ENCODE measurements at places on chromosomes 4 and X. TPM values are rescaled to one million over a fixed set of nuclear protein-coding genes. Genes with fewer than 3 reads are reported as not detected.

ZNF518B gene
- 59.3 TPM for total RNA-seq

CNKSR2 gene
- total RNA-seq = 10.3 TPM

GDPD2 gene
- total RNA-seq = 1.6 TPM

OTUD6A gene
- total RNA-seq = not detected

HMGN5 gene
- 1.5 TPM for total RNA-seq

SHROOM3 gene
- total RNA-seq = 58.8 TPM

GLRA3 gene
- total RNA-seq = 0.08 TPM

BEX5 gene
- 7.4 TPM for total RNA-seq

DNA sequence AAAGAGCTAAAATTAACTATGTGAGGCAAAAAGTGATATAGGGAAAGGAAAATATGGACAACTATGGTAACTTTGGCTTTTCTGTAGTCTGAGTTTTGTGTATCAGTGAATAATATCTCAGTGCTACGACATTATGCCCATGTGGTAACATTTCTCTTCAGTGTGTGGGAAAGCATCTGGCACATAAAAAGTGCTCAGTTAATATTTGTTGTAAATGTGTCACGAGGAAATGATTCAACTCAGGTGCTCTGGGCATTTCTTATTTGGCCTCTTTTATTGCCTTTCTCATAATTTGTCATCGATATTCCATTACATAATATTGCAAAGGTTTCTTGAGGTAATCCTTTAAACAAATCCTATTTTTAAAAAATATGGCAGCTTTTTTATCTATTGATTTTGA lies 17.6 kb downstream of the OFD1 start:
- no peak for DNase-seq
- no peaks in the 10 kb centered on the region for H3K27me3 ChIP-seq
- H3K4me3 ChIP-seq = no peak overlapping the region
- no peak overlapping the region for H3K27ac ChIP-seq
- H3K4me1 ChIP-seq = no peaks in the 10 kb centered on the region
- no peaks in the 10 kb centered on the region for H3K36me3 ChIP-seq

DNA sequence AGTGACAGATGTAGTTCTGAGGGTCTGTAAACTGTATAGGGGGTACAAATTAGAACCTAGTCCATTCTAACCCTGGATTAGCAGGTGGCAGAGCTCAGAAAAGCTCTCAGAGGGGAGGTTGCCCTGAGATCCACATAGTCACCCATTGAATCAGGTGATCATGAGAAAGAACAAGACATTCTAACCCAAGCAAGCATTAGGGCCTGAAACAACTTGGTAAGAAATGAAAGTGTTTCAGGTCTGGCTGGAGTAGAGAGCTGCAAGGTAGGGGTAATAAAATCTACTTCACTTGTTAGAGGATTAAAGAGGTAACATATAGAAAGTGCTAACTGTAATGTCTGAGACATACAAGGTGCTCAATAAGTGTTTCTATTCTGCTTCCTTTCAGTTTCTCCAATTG lies 8.8 kb upstream of the BMP2K start:
- DNase-seq = no peak
- no peak overlapping the region for H3K4me3 ChIP-seq
- H3K4me1 ChIP-seq = no peaks in the 10 kb centered on the region
- no peaks in the 10 kb centered on the region for H3K27me3 ChIP-seq

DNA sequence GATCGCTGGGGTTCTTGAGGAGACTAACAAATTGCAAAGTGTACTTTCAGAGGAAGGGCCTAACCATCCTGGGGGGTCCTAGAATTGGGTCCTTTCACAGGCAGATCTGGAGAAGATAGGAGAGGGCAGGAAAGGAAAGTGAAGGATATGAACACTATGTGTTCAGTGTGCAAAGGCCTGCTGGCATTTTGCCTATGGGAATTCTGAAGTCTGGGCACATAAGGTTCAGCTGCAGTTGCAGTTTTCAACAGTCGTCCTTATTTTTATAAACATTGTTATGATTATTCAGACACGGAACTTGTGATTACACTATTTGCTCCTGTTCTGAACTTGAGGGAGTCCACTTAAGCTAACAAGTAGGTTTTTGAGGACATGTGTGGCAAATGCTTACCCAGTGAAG lies 1.3 kb upstream of the SLC25A5 start:
- DNase-seq = no peak
- no peak overlapping the region for H3K4me3 ChIP-seq
- no peaks in the 10 kb centered on the region for H3K27me3 ChIP-seq
- H3K36me3 ChIP-seq = no peaks in the 10 kb centered on the region

- H3K4me3 ChIP-seq = no peak overlapping the region
- H3K36me3 ChIP-seq = no peaks in the 10 kb centered on the region
- H3K27ac ChIP-seq = no peak overlapping the region
- H3K4me1 ChIP-seq = peaks cover 3% of the 10 kb centered on the region
Measured at GRCh38 chr4:1285151-1285789, 4.4 kb upstream of the MAEA start.

GRCh38 chr4:113835005-113835404 lies 73.5 kb upstream of the CAMK2D start:
- no peaks in the 10 kb centered on the region for H3K4me1 ChIP-seq
- no peaks in the 10 kb centered on the region for H3K27me3 ChIP-seq
- H3K27ac ChIP-seq = no peak overlapping the region
- H3K4me3 ChIP-seq = no peak overlapping the region

DNA sequence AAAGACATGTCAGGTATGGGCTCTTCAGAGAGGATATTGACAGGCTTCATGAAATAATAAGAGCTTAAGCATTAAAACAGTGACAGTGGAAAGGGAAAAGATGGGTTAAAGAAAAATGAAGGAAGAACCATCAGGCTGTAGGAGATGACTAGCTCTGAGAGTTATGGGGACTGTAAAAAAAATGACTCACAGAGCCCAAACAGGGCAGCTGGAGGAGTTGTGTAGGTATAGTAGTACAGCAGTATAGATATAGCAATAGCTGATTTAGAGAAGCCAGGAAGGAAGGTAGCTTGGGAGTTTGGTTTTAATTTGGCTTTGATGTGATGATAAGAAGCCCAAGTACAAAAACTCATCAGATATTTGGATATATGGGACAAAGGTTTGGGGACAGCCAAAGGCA lies 66.6 kb downstream of the FREM3 start:
- H3K27ac ChIP-seq = no peak overlapping the region
- DNase-seq = no peak
- H3K4me1 ChIP-seq = no peaks in the 10 kb centered on the region
- H3K36me3 ChIP-seq = no peaks in the 10 kb centered on the region
- H3K4me3 ChIP-seq = no peak overlapping the region

- no peak overlapping the region for H3K4me3 ChIP-seq
- H3K36me3 ChIP-seq = no peaks in the 10 kb centered on the region
- no peak overlapping the region for H3K27ac ChIP-seq
- H3K4me1 ChIP-seq = peaks cover 15% of the 10 kb centered on the region
Measured at GRCh38 chrX:13345037-13345436, 25.2 kb upstream of the ATXN3L start.

DNA sequence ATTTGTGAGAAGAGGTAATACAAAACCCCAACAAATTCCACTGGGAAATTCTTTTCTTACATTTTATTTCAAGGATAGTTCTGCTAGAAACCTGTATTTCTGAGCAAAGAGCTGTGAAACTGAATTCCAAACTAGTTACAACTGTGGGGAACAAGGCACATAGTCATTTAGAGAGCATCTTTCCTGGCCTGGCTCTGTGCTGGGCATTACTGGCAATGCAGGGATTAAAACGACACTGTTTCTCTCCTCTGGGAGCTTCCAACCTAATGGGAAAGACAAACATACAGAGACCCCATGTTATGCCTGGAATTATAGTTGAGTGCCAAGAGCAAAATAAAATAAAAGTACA lies 36.5 kb downstream of the SUPT20HL1 start:
- no peak overlapping the region for H3K4me3 ChIP-seq
- H3K27ac ChIP-seq = peak overlapping the region; percentile 0
- H3K27me3 ChIP-seq = peaks cover 11% of the 10 kb centered on the region
- no peak for DNase-seq

DNA sequence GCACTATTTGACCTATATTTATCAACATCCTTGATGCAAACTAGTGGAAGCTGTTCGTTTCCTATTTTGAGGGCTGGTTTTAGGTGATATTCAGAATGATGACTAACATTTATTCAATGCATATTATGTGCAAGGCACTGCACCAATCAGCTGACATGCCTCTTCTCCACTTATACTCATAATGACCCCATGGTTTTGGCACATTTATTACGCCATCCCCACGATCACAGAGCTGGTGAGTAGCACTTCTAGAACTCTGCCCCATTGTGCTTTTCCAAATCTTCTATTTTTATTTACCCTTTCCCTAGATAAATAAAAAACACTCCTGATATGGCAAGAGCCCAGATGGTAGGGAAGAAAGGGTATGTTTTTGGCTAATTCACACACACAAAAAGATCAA lies 13.1 kb downstream of the SCML1 start:
- H3K36me3 ChIP-seq = no peaks in the 10 kb centered on the region
- H3K4me3 ChIP-seq = no peak overlapping the region
- H3K4me1 ChIP-seq = no peaks in the 10 kb centered on the region
- no peak overlapping the region for H3K27ac ChIP-seq

DNA sequence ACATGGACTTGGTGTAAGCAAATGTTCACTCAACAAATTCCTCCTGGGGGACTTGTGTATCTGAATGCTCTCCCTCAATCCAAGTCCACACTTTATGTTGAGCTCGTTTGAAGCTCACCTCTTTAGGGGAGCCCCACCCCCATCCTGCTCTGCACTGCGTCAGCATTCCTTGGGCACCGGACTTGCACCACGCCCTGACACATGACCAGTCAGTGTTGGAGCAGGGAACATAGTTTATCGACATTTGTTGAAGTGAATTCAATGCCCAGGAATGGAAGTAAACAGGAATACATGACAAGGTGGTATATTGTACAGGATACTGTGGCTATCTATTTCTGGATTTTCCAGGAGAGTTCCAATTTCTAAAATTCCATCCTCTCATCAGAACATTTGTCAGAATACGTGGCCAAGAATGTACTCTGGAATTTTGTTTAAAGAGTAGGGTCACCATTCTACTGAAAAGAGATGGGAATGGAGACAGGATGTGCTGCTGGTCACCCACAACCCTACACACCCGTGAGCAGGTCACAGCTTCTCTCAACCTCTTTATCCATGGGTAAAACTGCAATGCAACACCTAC lies 60.0 kb upstream of the LNX1 start:
- peak overlapping the region; percentile 31 for H3K27ac ChIP-seq
- peaks cover 13% of the 10 kb centered on the region for H3K4me1 ChIP-seq
- no peak overlapping the region for H3K4me3 ChIP-seq
- peak; percentile 46 for DNase-seq
- H3K36me3 ChIP-seq = no peaks in the 10 kb centered on the region

- no peak overlapping the region for H3K4me3 ChIP-seq
- no peaks in the 10 kb centered on the region for H3K27me3 ChIP-seq
- peaks cover 25% of the 10 kb centered on the region for H3K4me1 ChIP-seq
Measured at GRCh38 chr4:81380437-81380836, 91.3 kb downstream of the RASGEF1B start.

DNA sequence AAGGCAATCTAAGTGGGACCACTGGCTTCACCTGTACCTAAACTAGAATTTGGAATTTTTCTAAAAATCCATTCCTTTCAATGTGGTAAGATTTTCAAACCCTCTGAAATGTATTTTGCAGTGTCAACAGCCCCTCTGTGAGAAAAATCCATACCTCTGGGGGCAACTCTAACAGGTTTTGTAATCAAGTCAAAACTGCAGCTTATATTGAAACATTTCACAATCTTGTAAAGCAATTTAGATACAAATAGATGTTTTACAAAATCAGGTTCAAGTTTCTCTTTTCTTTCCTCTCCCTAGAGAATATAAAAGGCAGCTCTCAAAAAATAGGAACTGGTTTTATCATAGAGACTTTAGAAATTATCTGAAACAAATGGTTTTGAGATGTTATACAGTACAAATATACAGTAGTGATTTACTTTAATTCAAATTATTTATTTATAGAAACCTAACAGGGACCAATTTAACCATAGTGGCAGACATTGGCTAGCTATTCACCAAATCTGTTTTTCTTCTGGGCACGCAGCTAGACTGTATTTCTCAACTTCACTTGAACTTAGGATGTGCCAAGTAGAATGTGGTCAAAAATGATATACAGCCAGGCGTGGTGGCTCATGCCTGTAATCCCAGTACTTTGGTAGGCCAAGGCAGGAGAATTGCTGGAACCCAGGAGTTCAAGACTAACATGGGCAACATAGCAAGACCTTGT lies 36.3 kb upstream of the SPINK2 start:
- no peaks in the 10 kb centered on the region for H3K27me3 ChIP-seq
- DNase-seq = no peak
- H3K4me1 ChIP-seq = no peaks in the 10 kb centered on the region
- no peak overlapping the region for H3K27ac ChIP-seq

GRCh38 chr4:10567766-10568165 lies 110.5 kb upstream of the ZNF518B start:
- DNase-seq = no peak
- H3K27me3 ChIP-seq = no peaks in the 10 kb centered on the region
- H3K27ac ChIP-seq = no peak overlapping the region
- H3K36me3 ChIP-seq = no peaks in the 10 kb centered on the region
- H3K4me3 ChIP-seq = no peak overlapping the region

GRCh38 chr4:41104155-41104554 lies 110.2 kb downstream of the APBB2 start:
- no peaks in the 10 kb centered on the region for H3K27me3 ChIP-seq
- H3K4me1 ChIP-seq = peaks cover 3% of the 10 kb centered on the region
- no peaks in the 10 kb centered on the region for H3K36me3 ChIP-seq
- H3K4me3 ChIP-seq = no peak overlapping the region
- DNase-seq = no peak
